ENCODE measurements at places on chromosomes 2 and 18.

- DNase-seq: no peak
Measured at GRCh38 chr2:58035352-58035751, 11.3 kb upstream of the VRK2 start.

DNA sequence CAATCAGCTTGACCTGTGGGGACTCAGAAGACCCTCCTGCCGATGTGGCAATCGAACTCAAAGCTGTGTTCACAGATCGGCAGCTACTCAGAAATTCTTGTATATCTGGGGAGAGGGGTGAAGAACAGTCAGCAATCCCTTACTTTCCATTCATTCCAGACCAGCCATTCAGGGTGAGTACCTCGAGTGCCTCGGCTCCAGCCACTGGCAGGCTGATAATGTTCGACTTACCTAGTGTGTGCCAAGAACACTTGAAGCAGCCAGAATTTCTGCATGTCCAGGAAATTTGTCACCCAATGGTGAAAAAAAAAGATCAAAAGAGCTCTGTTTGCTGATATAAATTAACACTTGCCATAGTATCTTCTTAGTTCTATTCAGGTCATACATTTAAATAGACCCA, 2.3 kb downstream of the LGALSL start:
- no peak for DNase-seq

- no peak for DNase-seq
Measured at GRCh38 chr2:47697000-47697601, 85.8 kb upstream of the MSH6 start.

GRCh38 chr2:7930800-7931635, 750.8 kb upstream of the ID2 start:
- DNase-seq: no peak

DNA sequence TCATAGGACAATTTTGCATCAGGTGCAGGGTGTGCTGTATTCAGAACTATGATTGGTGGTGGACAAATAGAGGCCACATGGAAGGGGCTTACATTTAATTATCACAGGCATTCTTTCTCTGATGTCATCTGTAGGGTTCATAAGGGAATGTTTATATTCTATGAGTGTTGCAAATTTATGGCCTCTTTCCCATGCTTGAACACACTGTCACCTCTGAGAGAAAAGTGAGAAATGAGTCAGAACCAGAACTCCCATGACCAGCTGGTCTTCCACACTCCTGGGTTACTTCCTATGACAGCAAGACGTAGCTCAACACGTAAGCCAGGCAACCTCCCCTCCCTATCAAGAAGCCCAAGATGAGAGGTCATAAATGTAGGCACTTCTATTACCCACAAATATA, 310.8 kb downstream of the PIEZO2 start:
- no peak for DNase-seq

GRCh38 chr2:14712111-14712510, 79.6 kb downstream of the LRATD1 start:
- DNase-seq: no peak

DNA sequence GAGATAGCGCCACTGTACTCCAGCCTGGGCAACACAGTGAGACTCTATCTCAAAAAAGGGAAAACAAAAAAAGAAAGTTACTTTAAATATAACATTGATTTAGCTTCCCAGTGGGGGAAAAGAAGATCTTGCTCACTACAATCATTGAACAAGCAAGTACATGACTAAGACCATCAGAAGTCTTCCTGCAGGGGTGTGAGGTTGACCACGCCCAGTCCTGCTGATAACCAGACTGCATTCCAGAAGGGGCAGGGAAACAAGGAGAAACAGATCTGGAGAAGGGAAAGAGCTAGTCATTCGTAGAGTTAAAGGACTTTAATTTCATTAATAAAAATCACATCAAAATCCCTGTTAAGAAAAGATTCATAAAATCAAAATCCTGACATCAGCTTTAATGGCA, 77.5 kb downstream of the EPHA4 start:
- DNase-seq: no peak

DNA sequence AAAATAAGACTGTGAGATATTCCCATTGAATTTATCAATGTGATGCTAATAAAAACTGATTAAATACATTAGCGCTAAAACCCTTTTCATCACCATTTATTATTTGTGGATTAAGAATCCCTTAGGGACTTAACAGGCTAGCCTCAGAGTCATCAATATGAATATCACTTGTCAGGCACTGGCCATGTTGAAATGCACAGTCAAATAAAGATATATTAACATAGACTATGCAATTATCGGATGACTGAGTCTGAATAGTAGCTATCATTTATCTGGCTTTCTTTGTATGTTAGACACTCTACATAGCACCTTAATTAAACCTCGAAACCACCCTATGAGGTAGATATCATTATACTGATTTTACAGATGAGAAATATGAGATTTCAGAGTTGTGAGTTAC, 213.6 kb downstream of the RDH14 start:
- DNase-seq: no peak

- DNase-seq: no peak
Measured at GRCh38 chr2:203710226-203710625, 3.8 kb downstream of the CD28 start.

DNA sequence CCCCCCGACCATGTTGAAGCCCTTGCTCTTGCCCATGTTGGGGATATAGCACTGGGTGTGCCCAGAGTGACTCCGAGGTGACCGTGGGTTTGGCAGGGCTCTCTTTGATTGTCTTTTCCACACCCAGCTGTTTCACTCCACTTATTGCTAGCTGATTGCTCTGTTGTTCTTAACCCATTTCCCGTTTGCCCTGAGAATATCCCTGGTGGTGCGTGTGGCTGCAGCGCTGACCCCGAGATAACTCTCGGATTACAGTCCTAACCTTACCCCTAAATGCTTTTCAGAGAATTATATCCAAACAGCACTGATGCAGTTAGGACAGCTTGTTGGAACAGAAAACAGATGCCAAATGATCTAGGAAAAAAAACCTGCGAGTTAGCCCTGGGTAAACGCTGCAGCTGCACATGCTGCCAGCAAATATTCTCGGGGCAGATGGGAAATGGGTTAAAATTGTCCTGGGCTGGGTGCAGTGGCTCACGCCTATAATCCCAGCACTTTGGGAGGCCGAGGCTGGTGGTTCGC, 34.3 kb upstream of the SNORC start:
- no peak for DNase-seq

GRCh38 chr2:30721241-30721640, 86.0 kb downstream of the CAPN13 start:
- DNase-seq: no peak

Data from activated gamma-delta T cell (primary cell).